A172 (cell line): ENCODE measurements at places on chromosomes 5 and 9.

- no peak for DNase-seq
Observed at GRCh38 chr5:157845914-157846598, 12.9 kb downstream of the CLINT1 start.

GRCh38 chr5:67405755-67406154, 209.2 kb upstream of the CD180 start:
- DNase-seq, result no peak

DNA sequence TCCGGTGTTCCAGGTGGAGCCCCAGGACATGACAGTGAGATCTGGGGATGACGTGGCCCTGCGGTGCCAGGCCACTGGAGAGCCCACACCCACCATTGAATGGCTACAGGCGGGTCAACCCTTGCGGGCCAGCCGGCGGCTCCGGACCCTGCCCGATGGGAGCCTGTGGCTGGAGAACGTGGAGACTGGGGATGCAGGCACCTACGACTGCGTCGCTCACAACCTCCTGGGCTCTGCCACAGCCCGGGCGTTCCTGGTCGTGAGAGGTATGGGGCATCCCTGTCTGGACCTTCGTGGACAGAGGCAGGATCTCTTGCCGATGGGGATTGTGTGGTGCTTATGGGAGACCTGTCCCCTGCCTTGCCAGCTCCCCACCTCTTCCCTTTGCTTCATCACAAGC, 26.0 kb upstream of the ASS1 start:
- DNase-seq, result no peak

GRCh38 chr5:158816011-158816696, 283.6 kb downstream of the EBF1 start:
- no peak for DNase-seq

DNA sequence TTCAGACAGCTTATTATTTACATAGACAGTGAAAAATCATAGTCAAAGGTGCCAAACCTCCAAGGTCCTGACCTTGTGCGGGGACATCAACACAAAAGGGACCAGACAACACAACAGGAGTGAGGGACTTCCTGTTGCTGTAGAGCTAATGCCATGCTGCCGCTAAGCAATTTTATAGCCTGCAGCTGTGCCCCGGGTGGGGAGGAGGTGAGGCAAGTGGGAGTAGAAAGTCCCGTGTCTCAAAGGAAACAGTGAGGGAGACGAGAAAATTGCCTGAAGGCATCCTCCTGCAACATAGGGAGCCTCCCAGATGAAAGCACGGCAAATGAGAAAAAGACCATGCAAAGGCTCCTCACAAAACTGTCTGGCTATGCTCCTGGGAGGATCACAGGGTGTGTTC, 58.8 kb downstream of the CAAP1 start:
- DNase-seq, result peak; percentile 16

- no peak for DNase-seq
Observed at GRCh38 chr5:33362915-33363314, 77.8 kb upstream of the TARS1 start.

GRCh38 chr9:36037549-36038122, 923 bp downstream of the RECK start:
- DNase-seq, result peak; percentile 32

DNA sequence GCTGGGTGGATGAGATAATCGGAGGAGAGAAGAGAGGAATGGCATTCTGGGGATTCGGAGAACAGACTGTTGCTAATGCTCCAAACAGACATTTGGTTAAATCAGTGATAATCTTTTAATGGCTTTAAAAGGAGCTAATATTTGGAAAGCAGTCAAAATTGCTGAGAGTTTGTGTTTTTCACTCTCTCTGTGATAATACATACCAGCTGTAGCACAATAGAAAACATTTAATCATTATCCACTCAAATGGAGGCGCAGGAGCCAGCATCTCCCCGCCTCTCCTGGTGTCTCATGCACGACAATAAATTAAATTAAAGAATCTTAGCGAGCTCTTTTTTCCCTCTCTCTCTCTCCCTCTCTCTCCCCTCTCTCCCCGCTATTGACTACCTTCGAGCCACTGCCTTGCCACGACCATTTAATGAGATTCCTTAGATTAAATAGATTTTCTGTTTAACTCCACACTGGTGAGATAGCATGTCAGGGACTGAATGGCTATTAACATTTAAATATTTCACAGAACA, 268.6 kb upstream of the MVB12B start:
- DNase-seq, result no peak

DNA sequence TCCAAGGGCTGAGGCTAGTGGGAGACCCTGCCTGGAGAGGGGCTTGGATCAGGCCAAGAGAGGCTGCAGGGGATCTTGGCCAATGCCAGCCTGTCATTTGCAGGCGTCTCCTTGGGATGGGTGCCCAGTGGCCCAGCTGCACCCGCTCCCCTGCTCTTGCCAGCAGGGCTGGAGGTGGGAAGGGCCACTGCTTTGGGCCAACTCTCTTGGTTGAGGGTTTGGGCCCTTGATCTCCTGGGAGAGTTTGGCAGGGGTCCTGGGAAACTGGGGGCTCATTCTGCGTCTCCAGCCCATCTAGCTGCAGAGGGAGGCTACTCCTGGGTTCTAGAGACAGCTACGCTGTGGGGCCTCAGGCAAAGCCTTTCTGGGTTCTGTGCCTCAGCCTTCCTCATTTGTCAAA, 10.5 kb downstream of the PSD2 start:
- no peak for DNase-seq

DNA sequence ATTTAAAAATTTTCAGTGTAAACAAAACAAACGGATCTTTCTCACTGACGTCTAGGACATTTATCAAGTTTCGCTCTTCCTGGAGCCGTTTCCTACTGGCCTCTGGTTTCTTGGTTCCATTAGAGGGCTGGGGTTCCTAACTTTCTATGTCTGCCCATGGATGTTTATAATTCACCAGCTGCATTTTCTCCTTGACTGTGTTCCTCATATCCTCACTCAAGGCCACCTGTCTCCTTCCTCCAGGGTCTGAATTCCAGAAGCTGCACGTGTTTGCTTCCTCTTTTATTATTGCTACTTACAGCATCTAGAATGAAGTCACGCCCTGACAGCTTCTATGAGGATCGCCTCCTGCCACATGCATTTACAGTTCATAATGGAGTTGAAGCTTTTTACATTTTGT, 74.1 kb upstream of the BASP1 start:
- DNase-seq, result no peak

DNA sequence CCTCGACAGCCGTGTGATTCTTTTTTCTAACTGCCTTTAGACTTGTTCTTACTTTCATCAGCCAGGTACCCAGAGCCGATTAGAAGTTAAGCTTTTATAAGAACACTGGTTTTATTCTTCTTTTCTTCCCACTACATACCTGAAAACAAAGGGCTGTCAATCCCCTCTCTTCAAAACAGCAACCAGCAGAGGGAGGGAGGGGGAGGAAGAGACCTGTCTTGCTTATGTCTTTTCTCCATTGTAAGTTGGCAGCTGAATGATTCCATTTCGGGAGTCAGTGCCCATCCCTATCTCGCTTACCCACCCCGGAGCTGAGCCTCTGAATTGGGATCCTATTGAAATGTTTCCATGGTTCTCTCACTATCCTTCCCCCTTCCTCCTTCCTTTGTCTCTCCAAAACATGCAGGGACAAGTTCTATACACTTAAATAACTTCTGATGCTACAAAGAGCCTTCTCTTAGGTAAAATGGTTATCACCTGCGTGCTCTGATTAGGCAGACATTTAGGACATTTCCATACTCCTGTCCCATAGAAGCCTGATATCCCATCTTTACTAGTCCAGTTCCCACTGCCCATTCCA, 83.9 kb upstream of the WWC1 start:
- no peak for DNase-seq

GRCh38 chr9:7899753-7900152, 100.2 kb upstream of the DMAC1 start:
- DNase-seq, result no peak

GRCh38 chr5:51604324-51604723, 221.1 kb downstream of the ISL1 start:
- DNase-seq, result no peak

DNA sequence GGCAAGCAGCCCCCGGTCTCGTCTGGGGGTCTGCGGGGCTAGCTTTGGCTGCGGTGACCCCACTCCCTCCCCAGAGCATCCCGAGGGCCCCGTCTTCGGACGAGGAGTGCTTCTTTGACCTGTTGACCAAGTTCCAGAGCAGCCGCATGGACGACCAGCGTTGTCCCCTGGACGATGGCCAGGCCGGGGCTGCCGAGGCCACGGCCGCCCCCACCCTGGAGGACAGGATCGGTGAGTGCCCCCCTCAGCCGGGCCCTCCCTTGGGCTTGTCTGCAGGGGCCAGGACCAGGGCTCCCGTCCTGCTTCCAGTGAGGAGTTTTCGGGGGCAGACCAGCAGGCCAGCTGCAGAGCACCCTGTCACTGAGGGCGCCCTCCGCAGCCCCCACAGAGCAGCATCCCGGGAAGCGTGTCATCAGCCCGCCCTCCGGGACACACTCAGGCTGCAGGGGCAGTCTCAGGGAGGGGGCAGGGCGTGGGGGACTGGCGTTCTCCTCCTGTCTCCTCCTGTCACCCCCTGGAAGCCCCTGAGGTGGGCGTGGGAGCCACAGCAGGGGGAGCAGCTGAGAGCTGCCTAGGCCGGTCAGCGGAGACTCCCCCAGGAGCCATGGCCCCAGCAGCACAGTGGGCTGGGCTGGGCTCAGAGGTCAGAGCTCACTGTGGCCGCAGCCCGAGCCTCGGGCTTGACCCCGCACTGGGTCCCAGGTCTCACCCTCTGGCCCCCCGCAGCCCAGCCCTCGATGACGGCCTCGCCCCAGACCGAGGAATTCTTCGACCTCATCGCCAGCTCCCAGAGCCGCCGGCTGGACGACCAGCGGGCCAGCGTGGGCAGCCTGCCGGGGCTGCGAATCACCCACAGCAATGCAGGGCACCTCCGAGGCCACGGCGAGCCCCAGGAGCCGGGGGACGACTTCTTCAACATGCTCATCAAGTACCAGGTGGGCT, 7.7 kb downstream of the DNLZ start:
- peak; percentile 52 for DNase-seq

- DNase-seq, result no peak
Observed at GRCh38 chr5:93100976-93101375, 480.0 kb downstream of the NR2F1-AS1 start.

DNA sequence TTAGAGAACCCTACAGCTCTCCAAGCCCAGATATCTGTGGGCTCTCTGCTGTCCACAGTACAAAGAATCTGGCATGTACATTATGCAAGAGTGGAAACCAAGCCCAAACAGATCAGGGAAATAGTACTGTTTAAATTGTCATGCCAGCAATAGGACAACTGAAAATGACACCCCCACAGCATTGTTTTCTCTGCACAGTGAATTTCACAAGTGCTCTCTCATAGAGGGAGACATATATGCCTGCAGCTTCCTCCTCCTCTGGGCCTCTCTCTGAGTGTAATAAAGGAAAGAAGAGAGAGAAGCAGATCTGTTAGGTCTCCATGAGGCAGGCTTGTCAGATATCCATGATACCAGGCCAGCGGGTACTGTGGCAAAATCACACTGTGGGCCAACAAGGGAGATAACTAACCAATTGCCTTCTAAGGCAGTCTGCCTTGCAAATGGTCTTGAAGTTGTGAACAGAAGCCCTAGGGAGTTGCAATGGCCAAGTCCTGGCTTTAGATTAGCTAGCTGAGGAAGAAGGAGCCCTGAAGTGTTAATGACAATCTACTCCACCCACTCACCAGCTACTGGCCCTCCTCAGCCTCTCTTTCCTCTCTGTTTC, 54.4 kb upstream of the JMY start:
- no peak for DNase-seq

GRCh38 chr5:154892369-154892771, 33.9 kb downstream of the CNOT8 start:
- no peak for DNase-seq

DNA sequence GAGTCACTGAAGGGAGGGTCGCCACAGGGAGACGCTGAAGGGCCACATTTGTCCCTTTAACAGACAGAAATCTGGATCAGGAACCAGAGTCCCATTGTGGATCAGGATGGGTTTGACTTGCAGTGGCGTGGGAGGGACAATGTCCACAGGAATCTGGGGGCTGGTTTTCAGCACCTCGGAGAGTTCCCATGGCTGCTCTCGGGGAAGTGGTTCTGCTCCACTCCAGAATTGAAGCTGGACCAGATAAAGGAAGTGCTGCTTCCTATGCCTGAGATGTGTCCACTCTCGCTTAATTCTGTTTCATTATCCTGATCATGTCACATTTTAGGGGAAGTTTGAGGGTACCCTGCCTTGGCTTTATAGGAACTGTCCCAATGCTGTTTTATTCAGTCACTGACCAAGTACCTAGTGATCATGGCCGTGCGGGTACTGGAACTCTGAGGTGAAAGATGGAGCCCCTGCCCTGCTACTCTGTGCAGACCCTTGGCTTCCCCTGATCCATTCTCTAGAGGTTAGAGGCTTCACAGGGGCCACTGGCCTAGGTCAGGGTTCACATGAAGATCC, 28.7 kb downstream of the ENHO start:
- DNase-seq, result peak; percentile 39

GRCh38 chr5:81579262-81579924, 171.5 kb downstream of the SSBP2 start:
- no peak for DNase-seq

GRCh38 chr5:34667705-34668104, 11.6 kb downstream of the RAI14 start:
- no peak for DNase-seq

DNA sequence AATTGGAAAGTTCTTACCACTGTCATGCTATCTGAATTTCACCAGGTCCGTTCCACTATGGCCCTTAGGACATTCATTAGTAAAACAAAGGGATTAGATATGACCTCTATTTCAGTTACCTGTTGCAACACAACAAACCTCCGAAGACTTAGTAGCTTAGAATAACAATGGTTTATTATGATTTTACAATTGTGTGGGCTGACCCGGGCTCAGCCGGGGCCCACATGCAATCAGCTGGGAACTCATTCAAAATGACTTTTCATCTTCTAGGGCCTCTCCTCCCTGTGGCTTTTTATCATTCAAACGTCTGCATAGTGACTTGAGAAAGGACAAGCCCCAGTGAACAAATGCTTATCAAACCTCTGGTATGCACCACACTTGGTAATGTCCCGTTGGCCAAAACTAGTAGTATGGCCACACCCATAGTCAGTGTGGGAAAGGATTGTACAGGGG, 2.3 kb upstream of the FBXW11 start:
- DNase-seq, result no peak

DNA sequence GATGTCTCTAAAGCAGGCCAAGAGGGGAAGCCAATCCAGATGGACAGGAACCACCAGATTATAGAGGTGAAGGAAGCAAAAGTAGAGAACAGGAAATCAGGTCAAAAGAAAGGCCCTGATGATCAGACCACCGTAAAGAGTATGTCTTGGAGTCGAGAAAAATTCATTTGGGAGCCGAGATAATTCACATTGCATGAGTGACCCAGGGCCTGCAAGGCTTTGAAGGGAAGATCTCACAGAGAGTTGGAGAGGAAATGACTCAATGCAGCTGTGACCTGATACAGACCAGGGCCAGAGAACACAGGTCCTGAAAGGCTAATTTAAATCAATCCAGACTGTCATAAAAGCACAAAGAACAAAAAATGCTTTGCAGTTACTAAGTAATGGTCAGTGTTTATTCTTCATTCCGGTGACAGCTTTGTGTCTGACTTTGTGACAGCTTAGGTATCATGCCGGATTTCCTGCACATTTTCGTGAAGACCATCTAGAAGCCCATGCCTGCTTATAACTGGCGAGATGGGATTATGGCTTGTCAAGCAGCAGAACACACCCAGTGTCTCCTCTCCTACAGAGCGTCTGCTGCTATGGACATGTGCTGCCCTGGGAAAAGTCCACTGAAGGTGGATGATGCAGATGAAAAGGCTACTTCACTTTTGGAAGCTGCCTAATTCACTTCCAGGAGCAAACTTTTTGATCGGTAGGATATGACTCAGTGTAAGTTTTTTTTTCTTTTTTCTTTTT, 5.8 kb upstream of the ACTBL2 start:
- DNase-seq, result peak; percentile 78

GRCh38 chr5:54463713-54464112, 8.2 kb downstream of the HSPB3 start:
- DNase-seq, result no peak

- peak; percentile 92 for DNase-seq
Observed at GRCh38 chr9:111959468-111960359, 63.1 kb downstream of the UGCG start.
